ENCODE measurements at places on chromosomes 2 and 18. TPM values are rescaled to one million over a fixed set of nuclear protein-coding genes. Genes with fewer than 3 reads are reported as not detected.
A peak's percentile ranks its signal among the peaks of the same experiment; 100 is the strongest.

Gene RTP5
- not detected for total RNA-seq

Gene CFAP53
- total RNA-seq = not detected

Gene GYPC
- 120 TPM for total RNA-seq

Gene SPC25
- total RNA-seq = not detected

- H3K27me3 ChIP-seq = no peaks in the 10 kb centered on the region
- peak overlapping the region; percentile 57 for H3K27ac ChIP-seq
- H3K4me1 ChIP-seq = peaks cover 10% of the 10 kb centered on the region
- DNase-seq = no peak
- H3K4me3 ChIP-seq = no peak overlapping the region
These were observed 547.4 kb upstream of the ID2 start for GRCh38 chr2:8134473-8134932.

DNA sequence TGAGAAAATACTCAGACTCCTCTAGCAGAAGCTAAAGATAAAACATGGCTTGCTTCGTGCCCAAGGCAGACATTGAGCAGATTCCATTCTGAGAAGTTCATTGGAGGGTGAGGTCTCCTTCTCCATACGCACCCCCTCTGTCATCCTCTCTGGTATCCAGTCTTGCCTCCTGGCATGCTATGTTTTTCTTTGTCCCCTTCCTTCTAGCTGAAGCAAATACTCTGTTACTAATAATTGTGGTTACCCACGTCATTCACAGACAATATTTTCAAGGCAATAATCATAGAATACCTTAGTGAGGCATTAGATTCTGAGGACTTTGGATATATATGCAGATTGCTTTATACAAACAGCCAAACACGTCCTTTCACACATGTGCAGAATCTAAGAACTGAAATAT lies 66.2 kb upstream of the KLF7 start:
- DNase-seq = no peak
- H3K27me3 ChIP-seq = no peaks in the 10 kb centered on the region
- H3K4me1 ChIP-seq = peaks cover 33% of the 10 kb centered on the region
- H3K36me3 ChIP-seq = no peaks in the 10 kb centered on the region
- H3K4me3 ChIP-seq = no peak overlapping the region

- no peak overlapping the region for H3K4me3 ChIP-seq
- H3K36me3 ChIP-seq = no peaks in the 10 kb centered on the region
- H3K4me1 ChIP-seq = no peaks in the 10 kb centered on the region
- H3K27me3 ChIP-seq = no peaks in the 10 kb centered on the region
- DNase-seq = peak; percentile 85
- H3K27ac ChIP-seq = peak overlapping the region; percentile 97
These were observed 19.4 kb downstream of the TEX44 start for GRCh38 chr2:231612109-231612455.

DNA sequence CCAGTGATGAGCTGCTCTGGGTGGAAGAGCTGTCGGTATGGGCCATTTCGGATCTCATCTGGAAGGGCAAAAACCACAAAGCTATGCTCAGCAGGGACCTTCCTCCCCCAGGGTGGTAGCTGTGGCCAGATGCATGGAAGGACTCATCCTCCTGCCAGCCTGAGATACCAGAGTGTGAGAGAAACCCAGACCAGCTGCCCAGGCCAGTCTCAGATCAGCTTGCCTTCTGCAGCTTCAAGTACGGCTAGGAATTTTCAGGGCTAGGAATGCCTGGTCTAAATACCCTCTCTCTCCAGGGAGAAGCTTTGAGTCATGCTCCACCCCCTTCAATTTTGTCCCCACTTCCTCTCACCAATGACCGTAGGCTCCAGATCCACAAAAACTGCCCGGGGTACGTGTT lies 1.4 kb upstream of the TUBA4B start:
- no peak for DNase-seq
- peak overlapping the region; percentile 79 for H3K27ac ChIP-seq
- peaks cover 62% of the 10 kb centered on the region for H3K4me1 ChIP-seq
- no peaks in the 10 kb centered on the region for H3K27me3 ChIP-seq
- peaks cover 10% of the 10 kb centered on the region for H3K36me3 ChIP-seq

DNA sequence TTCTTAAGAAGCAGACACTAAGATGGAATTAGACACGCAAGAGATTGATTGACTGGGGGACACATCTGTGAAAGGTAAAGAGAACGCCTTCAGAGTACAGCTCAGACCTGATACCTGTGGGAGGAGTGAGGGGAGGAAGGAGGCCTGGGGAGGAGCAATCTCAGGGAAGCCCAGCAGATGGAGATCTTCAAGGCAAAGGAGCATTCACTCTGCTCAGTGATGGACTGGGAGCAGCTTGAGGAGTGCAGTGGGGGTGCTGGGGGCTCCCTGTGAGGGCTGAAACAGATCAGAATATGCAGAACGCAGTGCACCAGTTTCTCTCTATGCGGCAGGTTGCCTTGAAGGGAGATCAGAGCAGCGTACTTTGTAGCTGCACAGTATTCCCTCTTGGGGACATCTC lies 103.7 kb upstream of the ATP8B1 start:
- H3K4me1 ChIP-seq = no peaks in the 10 kb centered on the region
- no peak for DNase-seq
- H3K27ac ChIP-seq = no peak overlapping the region
- H3K4me3 ChIP-seq = no peak overlapping the region

DNA sequence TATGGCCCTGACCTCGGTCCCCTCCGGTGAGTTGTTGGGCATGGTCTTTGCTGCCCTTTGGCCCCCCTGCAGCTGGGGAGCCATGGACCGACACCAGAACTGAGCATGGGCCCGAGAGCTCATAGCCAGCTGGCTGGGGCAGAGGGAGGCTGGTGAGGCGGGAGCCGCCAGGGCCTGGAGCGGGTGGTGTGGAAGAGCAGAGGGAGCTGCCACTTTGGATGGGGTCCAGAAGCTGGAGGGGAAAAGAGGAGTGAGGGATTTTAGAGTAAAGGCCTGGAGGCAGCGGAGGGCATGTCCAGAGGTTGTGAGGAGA lies 16.5 kb upstream of the CNNM3 start:
- no peaks in the 10 kb centered on the region for H3K27me3 ChIP-seq
- H3K4me3 ChIP-seq = no peak overlapping the region
- H3K36me3 ChIP-seq = peaks cover 9% of the 10 kb centered on the region
- peaks cover 8% of the 10 kb centered on the region for H3K4me1 ChIP-seq

GRCh38 chr18:28176948-28177827 lies at the start of gene CDH2:
Gene CDH2 (minus strand): TSS chr18:28177130. CDS start chr18:28177022, 108 bp downstream.
- H3K27me3 ChIP-seq = peaks cover 47% of the 10 kb centered on the region

- H3K27me3 ChIP-seq = no peaks in the 10 kb centered on the region
- no peak for DNase-seq
- peaks cover 7% of the 10 kb centered on the region for H3K4me1 ChIP-seq
- no peak overlapping the region for H3K27ac ChIP-seq
- no peak overlapping the region for H3K4me3 ChIP-seq
- H3K36me3 ChIP-seq = peaks cover 7% of the 10 kb centered on the region
These were observed 22.1 kb downstream of the TYMS start for GRCh38 chr18:679516-679915.

DNA sequence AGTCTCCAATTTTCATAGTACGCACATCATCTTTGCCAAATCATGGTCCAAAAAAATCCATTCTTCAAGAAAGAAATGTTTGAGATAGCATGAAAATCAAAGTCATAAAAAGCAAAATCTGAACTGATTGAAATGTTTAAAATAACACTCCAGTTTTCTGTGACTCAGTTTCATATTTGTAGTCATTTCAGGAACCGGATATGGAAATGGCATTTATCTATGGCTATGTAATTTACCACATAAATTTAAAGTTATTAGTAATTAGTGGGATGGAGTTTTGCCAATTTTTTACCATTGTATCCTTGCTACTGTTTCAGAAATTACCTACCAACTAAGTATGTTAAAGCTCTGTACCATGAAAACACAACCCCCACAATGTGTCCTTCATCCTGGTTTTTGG lies 456.6 kb upstream of the ACVR2A start:
- no peak overlapping the region for H3K27ac ChIP-seq
- no peak for DNase-seq
- no peaks in the 10 kb centered on the region for H3K4me1 ChIP-seq
- H3K4me3 ChIP-seq = no peak overlapping the region
- H3K27me3 ChIP-seq = no peaks in the 10 kb centered on the region

DNA sequence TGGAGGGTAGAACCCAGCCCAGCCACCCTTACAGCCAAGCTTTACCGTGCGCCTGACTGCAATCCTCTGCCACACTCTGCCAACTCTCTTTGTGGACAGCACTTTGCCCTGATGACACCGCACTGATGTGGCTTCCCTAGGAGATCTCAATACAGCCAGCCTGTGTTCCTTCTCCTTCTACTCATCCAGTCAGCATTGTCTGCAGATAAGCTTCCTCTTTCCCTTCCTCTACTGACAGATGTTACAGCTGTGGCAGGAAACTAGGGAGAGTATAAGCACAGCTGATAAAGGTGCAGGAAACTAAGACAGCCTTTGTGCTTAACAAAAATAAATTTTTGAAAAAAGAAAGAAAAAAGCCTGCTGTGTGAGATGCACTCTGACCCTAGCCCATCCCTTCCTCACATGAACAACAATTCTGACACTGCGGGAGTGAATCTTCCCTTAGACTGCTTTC lies 25.0 kb downstream of the CEP68 start:
- no peak overlapping the region for H3K27ac ChIP-seq
- no peaks in the 10 kb centered on the region for H3K27me3 ChIP-seq
- no peak overlapping the region for H3K4me3 ChIP-seq
- H3K4me1 ChIP-seq = peaks cover 12% of the 10 kb centered on the region
- H3K36me3 ChIP-seq = peaks cover 34% of the 10 kb centered on the region

DNA sequence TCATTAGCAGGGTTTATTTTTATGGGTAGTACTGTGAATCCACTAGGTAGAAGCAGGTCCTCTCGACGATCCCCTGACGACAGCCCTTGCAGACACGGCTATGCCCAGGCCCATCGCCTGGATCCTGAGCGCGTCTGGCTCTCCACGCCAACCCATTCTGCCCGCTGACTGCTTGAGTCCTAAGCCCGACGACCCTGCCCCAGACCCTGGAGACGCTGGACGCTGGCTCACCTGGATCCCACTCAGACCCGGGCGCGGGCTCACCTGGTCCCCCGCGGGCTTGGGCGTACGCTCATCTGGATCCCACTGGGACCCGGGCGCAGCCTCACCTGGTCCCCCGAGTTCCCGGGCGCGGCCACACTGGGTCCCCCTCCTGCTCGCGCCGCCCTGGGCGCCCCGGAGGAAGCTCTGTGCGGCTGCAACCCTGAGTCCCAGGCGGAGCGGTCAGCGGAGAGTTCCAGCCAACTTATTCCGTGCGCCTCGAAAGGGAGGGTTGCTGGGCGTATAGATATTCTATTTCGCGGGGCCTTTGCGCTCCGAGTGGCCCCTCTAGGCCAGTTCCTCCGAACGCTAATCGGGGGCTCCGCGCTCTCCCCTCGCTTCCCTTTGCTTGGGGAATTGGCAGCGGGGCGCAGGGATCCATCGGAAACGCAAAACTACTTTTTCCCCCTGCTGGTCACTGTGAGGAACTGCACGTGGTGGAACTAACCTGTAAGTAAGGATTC lies 22.4 kb upstream of the RMP24 start:
- peak overlapping the region; percentile 18 for H3K27ac ChIP-seq
- H3K4me1 ChIP-seq = peaks cover 5% of the 10 kb centered on the region
- DNase-seq = peak; percentile 73
- H3K36me3 ChIP-seq = no peaks in the 10 kb centered on the region
- peak overlapping the region; percentile 56 for H3K4me3 ChIP-seq

DNA sequence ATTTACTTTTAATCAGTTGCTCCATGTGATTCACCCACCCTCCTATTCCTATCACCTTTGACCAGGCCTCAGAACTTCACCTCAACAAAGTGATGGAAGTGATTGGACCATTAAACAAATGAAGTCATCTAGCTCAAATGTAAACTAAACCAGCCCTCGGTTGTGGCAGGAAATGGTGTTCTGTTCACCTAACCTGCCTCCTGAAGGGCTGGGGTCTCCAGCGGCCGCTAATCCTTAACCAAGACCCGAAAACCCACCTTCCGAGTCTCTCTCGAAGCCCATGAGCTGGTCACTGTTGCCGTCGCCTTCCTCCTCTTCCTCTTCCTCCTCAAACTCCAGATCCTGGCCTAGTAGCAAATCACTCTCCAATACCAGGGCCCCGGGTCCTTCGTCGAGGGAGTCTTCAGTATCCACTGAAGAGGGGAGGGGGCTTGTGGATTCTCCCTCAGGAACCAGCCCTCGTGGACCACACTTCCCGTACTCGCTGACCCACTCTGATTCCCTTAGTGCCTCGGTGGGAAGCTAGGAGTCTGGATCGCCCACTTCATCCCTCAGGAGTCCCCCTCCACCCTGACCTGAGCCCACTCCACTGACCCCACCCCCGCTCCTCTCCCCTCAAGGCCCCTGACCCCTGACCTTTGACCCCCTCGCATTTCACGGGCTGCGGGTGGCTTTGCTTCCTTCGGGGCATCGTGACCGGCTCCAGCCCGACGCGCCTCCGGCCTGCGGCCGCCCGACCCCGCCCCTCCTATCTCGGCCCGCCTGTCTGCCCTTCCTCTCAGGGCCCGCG lies 503 bp downstream of the ZNF513 start:
- H3K4me3 ChIP-seq = peak overlapping the region; percentile 76
- DNase-seq = peak; percentile 88
- peaks cover 46% of the 10 kb centered on the region for H3K36me3 ChIP-seq

DNA sequence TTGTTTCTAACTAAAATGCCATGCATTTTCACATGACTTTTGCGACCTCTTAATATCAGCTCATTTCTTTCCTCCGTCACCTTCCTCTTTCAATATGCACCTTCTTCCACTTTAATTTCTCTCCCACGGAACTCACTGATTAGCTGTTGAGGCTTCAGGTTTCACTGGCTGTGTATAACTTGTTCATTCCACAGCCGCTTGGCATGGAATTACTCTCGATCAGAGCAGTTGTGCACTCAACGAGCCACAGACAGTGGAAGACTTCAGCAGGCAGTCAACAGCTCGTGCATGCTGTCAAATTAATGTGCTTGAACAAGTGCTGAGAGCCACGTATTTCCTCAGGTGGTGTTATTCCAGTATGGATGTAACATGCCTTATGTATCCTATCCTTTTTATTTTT lies 491.2 kb upstream of the DDX18 start:
- no peak overlapping the region for H3K4me3 ChIP-seq
- H3K36me3 ChIP-seq = no peaks in the 10 kb centered on the region
- H3K27ac ChIP-seq = no peak overlapping the region
- H3K4me1 ChIP-seq = no peaks in the 10 kb centered on the region
- no peak for DNase-seq

DNA sequence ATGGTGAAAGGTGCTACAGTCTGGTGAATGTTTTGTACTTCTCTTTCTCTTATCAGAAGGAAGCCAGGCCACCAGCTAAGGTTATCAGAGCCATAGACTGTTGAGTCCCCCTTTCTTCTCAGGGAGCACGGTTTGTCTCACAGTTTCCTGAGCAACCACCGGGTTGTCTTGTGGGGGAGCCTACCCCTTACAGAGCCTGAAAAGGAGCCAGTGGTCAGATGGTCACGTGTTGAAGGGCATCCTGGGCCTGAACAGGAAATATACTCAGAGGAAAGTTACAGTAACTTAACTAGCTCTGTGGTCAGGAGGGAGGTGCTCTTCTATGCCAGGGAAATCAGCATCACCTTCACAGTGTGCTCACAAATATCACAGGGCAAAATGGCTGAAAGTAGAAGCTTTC lies 11.6 kb downstream of the CD28 start:
- H3K4me1 ChIP-seq = no peaks in the 10 kb centered on the region
- no peak overlapping the region for H3K4me3 ChIP-seq

DNA sequence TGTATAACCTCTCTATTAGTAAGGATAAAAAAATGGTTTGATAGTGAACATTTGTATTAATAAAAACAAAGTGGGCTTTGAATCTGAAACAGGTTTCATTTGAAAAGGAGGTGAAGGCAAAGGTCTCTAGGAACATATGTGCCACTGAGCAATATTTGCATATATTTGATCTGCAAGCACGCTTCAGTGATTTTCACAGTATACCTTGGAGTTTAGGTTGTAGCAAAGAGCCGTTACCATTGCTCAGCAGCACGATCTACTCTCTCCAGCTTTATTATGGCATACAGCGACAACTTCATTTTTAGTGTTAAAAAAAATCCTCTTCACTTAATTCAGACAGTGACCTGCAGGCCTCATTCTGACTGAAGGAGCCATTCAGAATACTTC lies 75.8 kb upstream of the ZEB2 start:
- no peak for DNase-seq
- H3K36me3 ChIP-seq = no peaks in the 10 kb centered on the region
- peaks cover 8% of the 10 kb centered on the region for H3K4me1 ChIP-seq
- peak overlapping the region; percentile 2 for H3K27ac ChIP-seq

All from sigmoid colon (tissue), 7 donors.